Stimulated activated CD8-positive, alpha-beta memory T cell treated with anti-CD3 and anti-CD28 coated beads, Interleukin-4, amount 100 ng/mL, for 4 hours (primary cell): ENCODE measurements at places on chromosomes 7 and 10.

DNA sequence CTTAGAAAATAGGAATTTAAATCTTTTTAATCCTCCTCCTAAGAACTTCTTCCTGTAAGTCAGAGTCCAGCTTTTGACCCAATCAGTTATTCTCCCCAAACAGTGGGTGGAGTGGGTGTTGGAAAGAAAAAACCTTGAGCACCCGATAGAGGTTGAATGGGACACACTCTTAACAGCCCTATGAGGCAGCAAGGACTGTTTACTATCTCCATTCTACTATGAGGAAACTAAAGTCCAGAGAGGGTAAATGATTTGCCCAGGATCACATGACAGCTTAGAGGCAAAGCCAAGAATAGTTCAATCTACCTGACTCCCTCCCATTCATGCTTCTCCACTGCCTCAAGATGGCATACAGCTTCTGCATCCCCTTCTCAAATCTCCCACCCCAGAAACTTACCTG, 57.6 kb upstream of the SLC35B4 start:
- no peak for DNase-seq

DNA sequence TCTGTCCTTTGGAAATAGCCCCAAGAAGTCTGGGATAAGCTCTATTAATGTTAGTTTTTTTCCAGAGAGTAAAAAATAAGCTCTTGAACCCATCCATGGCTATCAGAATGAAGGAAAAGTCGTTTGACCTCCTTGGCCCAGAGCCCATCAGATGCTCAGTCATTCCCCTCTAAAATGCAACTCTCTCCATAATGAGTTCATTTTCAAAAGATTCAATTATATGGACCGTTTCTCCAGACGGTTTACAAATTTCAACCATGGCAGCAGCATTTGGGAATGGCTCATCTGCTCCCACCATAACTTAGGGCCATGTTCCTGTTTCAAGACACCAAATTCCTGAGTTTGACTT, 220.0 kb downstream of the PTPRN2 start:
- no peak for DNase-seq

- no peak for DNase-seq
Observed at GRCh38 chr10:117248750-117249465, 8.0 kb downstream of the SLC18A2 start.

DNA sequence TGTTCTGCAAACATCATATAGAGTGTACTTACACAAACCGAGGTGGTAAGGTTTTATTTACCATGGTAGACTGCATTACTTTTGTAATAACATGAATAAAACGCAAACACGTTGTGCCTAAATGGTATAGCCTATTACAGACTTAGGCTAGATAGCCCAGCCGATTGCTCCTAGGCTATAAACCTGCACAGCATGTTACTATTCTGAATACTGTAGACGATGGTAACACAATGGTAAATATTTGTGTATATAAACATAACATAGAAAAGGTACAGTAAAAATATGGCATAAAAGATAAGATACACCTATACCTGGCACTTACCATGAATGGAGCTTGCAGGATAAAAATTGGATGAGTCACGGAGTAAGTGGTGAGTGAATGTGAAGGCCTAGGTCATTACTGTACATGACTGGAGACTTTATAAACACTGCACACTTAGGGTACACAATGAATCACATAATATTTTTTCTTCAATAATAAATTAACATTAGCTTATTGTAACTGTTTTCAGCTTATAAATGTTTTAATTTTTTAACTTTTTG, 16.3 kb downstream of the AKR1D1 start:
- no peak for DNase-seq

DNA sequence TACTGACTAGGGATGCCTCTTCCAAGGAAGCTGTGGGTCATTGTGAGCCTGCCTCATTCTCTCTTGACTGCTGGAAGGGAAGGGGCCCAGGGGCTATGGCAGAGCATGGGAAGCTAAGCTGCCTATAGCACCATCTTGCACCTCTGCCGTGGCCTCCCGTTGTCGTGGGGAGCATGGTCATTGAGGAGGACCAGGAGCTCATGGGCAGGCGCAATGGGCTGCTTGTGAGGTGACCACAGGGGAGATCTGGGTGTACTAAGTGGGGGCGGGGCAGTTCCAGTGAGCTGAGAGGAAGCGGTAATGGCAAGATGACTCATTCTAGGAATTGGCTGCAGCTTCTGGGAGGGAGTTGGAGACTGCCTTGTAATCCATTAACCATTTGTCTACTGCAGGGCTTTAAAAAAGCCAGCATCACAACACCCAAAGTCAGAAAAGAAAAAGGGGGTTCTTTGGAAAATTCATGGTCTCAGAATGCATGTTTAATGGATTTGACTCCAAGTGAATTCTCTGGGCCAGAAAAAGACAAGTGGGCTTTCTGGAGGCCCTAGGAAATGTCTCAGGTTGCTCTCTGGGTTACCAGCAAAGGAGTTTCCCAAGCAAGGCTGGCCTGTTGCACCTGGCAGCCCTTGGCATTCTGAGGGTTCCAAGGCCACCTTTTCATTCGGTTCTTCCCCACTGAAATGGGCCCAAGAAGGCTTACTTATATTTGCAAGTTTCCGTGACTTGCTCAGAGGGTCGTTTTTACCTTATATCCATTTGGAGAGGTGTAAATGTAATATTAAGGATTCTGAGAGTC, 3.6 kb downstream of the DUSP5 start:
- no peak for DNase-seq

- DNase-seq = peak; percentile 12
Observed at GRCh38 chr7:41705109-41705901, 2.4 kb upstream of the INHBA start.

GRCh38 chr10:21517134-21518031, 8.1 kb downstream of the SKIDA1 start:
- DNase-seq = no peak

GRCh38 chr7:157558516-157558874, 221.7 kb downstream of the DNAJB6 start:
- no peak for DNase-seq

DNA sequence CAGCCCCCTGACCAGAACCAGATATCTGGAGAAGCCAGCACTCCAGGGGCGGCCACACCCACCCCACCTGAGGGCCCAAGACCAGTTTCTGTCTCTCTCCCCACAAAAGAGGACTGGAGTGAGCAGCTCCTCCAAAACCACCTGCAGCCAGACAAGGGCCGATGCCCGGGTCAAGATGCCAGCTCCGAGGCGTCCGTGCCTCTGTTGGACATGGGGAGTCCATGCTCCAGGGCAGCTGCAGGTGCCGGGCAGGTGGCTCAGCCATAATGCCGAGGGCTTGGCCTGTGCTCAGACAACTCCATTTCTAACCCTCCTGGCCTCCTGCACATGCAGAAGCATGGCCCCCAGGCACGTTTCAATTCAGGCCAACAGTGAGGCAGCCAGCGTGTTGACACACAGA, 234.6 kb downstream of the MAD1L1 start:
- no peak for DNase-seq

- DNase-seq = no peak
Observed at GRCh38 chr10:68367121-68367520, 34.4 kb upstream of the PBLD start.

GRCh38 chr10:112821038-112821437, 129.0 kb upstream of the TCF7L2 start:
- DNase-seq = no peak

- no peak for DNase-seq
Observed at GRCh38 chr7:30166155-30166840, 31.5 kb downstream of the MTURN start.

- no peak for DNase-seq
Observed at GRCh38 chr10:99529591-99530107, 3.1 kb upstream of the NKX2-3 start.

- DNase-seq = no peak
Observed at GRCh38 chr7:143369678-143370651, 7.5 kb upstream of the FAM131B start.

DNA sequence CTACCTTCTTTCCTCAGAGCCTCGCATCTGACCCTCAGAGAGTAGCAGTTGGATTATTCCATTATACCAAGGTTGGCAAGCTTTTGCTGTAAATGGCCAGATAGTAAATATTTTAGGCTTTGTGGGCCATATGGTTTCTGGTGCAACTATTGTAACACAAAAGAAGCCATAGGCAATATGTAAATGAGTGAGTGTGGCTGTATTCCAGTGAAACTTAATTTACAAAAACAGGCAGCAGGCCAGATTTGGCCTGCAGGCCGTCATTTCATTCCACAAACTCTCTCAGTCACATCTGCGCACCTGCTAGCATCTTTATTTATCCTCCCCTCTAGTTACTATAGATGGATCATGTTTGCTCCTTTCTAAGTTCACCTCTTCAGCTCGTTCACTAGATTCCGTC, 6.7 kb downstream of the ZNF518A start:
- no peak for DNase-seq
